Fibroblast of upper back skin (primary cell): ENCODE measurements at places on chromosomes 6 and 20.

- no peak for DNase-seq
Observed at GRCh38 chr6:155980014-155980767, 524.6 kb upstream of the NOX3 start.

- DNase-seq, result no peak
Observed at GRCh38 chr20:63217706-63218105, 1.8 kb upstream of the YTHDF1 start.

DNA sequence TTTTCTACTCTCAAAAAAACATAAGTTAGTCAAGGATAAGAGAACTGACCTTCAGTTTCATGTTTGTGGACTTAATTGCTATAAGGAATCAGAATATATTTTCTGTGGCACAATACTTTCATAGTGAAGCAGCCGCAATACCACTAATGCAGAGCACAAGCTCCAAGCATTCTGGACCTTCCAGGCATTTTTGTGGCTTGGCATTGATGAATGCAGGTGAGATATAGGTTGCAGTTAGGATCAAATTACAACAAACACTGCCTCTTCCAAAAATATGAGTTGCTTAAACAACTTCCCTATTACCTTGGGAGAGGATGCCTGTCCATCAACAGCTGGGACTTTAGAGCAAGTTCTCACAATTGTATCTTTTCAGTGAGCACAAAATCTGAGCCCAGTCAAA lies 162.8 kb upstream of the RSPO3 start:
- DNase-seq, result no peak

DNA sequence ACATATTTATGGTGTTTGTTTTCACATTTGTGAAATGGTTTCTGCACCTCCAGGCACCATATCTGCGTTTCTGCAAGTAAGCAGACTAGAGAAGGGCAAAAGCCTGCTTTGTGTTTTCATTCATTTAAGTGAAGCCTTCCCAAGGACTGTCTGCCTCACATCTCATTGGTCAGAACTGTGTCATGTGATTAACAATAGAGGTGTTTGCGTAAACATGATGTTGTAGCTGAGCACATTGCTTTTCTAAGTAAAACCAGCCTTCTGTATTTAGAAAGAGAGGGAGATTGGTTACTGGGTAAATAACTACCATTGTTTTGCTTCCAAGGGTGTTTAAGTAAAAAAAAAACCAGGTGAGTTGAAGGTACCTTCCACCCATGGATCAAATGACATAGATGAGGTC lies 39.7 kb downstream of the SH3BGRL2 start:
- DNase-seq, result no peak

GRCh38 chr20:49729780-49730179 lies 16.1 kb upstream of the B4GALT5 start:
- peak; percentile 88 for DNase-seq

- DNase-seq, result no peak
Observed at GRCh38 chr20:55406891-55407290, 598.4 kb downstream of the CBLN4 start.

GRCh38 chr6:44233567-44234100 lies 10.2 kb downstream of the SLC29A1 start:
- DNase-seq, result no peak

- no peak for DNase-seq
Observed at GRCh38 chr6:3738381-3739131, 13.0 kb downstream of the PXDC1 start.

DNA sequence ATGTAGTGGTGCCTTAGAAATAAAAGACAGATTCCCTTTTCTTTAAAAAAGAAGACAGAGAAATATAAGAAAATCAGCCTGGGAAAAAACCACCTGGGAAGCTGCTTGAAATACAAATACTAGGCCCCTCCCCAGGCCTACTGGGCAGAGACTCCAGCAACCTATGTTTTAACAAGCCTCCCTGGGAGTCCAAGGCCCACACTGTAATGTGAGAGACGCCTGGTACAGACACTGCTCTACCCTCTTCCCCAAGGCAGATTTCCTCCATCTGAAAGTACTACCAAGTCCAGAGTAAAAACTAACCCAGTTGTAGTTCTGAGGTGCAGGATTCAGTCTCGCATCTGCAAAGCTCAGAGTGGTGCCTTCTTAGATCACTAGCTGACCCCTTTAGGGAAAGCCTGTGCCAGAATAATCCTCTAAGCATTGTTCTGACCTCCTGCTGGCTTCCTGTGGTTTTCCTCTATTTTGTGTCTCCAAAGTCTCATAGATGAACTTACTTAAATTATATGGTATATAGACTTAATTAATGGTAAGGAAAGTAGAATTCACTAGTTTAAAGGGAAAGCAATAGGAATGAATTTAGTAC lies 270.2 kb upstream of the SLC35B3 start:
- no peak for DNase-seq

DNA sequence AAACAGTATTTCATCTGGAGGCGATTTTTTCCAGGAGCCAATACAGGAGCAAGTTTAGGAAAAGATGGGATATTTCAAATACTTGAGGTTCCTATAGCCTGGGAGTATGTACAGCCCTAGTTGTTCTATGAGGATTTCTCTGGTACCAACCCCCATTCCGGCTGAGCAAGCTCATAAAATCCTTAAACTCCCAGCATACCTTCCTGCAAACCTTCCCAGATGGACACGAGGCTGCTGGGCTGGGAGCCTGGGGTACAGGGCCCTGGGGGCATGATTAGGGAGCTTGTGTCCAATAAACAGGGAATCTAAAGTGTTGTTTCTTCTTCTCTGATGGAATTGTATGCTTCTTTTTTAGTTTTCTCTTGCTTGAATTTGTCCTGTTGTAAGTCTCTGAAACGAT lies 1.5 kb downstream of the PRRC2A start:
- DNase-seq, result peak; percentile 38

- no peak for DNase-seq
Observed at GRCh38 chr6:134593887-134594286, 276.0 kb upstream of the SGK1 start.

- DNase-seq, result no peak
Observed at GRCh38 chr20:951384-952169, 35.4 kb upstream of the ANGPT4 start.

GRCh38 chr6:141510803-141511202 lies 621.9 kb upstream of the GJE1 start:
- peak; percentile 19 for DNase-seq

GRCh38 chr6:90712114-90712513 lies 125.2 kb upstream of the MAP3K7 start:
- DNase-seq, result no peak

GRCh38 chr20:62716198-62716940 lies 7.7 kb downstream of the NTSR1 start:
- peak; percentile 8 for DNase-seq

DNA sequence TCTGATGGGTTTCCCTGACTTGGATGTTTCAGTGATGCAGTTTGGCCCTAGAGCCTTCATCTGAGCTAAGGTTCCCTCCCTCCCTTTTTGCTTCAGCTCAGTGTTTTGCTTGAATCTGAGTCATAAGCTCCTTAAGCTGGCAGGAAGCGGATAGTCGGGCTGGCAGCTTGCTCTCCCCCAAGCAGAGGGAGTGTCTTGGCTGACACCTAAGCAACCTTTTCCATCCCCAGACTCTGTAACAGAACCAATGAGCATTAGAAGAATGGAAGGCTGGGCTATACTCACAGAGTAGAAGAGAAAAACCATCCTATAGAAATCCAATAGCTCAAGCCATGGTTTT lies 98.3 kb downstream of the HAO1 start:
- DNase-seq, result peak; percentile 82

DNA sequence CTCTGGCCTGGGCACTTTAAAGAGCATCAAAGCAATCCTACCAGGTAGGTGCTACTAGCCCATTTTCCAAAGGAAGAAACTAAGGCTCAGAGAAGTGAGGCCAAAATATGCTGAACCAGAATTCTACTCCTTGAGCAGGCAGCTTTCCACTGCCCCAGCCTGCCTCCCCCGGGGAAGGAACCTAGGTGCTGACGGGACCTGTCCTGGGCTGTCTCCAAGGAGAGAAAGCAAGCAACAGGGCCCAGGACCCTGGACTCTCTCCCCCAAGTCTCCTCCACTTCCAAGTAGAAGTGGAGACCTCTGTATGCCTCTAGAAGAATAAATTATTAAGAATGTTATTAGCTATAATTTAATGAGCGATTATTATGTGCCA lies 159.5 kb downstream of the MRPL14 start:
- no peak for DNase-seq

DNA sequence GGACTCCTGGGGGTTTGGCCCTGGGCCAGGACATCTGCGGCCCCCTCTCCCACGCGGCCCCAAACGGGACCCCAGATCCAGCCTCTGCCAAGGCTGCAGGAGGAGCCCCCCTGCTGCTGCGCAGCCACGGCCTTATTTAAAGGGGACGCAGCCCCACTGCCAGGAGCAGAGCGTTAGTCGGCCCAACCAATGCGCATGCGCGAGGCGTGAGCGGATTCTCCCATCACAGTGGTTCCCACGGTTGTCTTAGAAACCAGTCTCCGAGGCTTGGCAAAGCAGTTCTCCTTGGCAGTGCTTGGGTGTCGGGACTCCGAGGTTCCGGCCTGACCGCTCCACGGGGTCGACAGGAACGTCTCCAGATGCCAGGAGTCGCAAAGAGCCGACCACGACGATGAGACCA lies 288.3 kb upstream of the ZNF337 start:
- DNase-seq, result peak; percentile 60

DNA sequence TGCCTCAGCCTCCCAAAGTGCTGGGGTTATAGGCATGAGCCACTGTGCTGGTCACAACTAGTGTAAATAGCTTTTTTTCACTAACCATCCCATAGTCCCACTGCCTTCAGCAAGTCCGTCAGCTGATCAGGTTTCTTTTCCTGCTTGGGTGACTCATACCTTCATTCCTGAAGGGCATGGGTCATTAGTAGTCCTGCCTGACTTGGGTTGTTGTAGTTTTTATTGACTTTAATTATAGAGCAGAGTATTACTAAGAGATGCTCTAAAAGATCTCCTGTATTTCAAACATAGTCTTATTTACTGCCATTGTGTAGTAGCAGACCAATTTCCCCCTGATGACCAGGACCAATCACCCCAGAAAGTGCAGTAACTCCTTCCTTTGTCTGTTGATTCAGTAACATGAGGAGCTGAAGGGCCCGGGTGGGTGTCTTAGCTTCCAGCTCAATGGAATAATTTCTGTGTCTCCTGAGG lies 25.8 kb downstream of the HLA-C start:
- peak; percentile 40 for DNase-seq

- no peak for DNase-seq
Observed at GRCh38 chr6:21078497-21078896, 515.1 kb upstream of the SOX4 start.

DNA sequence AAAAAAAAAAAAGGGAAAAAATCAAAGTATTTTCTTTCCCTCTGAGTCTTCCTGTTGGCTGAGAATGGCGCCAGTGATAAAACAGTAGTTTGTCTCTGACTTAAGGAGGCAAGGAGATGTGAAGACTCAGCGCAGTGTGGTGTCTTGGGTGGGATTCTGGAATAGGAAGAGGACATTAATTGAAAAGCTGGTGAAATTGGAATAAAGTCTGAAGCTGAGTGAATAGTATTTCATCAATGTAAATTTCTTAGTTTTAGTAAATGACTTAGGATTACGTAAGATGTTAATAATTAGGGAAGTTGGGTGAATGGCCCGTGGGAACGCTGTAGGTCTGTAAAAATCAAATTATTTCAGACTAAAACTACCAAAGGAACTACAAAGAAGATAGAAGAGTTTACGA lies 122.8 kb upstream of the ZNF217 start:
- no peak for DNase-seq

GRCh38 chr20:25325073-25325472 lies 65.6 kb downstream of the ABHD12 start:
- no peak for DNase-seq

DNA sequence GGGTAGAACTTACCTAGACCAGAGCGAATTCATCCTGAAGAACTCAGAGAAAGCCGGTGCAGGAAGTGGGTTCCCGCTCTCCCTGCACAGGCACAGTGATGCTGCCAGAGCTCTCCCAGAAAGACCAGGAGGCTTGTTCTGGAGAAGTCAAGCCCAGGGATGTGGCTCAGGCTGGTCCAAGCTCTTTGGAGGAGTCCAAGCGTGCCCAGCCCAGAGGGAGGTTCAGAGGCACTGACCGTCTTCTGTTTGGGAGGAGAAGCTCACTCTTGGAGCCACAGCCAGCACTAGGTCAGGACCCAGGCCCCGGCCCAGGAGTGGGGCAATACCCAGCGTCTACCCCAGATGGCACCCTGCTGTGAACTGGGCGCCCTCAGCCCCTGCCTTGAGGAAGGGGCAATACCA lies 1.5 kb upstream of the PMEPA1 start:
- no peak for DNase-seq

DNA sequence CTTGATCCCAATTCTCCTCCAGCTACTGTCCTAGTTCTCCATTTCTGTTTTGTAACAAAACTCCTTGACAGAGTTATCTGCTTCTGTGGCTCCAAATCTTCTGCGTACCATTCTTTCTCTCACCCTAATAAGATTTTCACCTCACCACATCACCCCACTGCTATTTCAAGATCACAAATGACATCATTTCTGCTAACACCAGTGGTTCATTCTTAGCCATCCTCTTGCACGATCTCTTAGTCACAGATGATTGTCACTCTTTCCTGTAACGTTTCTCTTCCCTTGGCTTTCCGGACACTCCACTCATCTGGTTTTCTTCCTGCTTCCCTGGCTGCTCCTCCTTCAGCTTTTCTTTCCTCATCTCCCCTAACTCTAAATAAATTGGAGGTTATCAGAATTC lies 56.8 kb upstream of the FABP7 start:
- DNase-seq, result peak; percentile 17

- DNase-seq, result no peak
Observed at GRCh38 chr6:25682324-25682723, 30.3 kb downstream of the SCGN start.

- no peak for DNase-seq
Observed at GRCh38 chr6:157541618-157542413, 160.8 kb downstream of the ZDHHC14 start.

- DNase-seq, result no peak
Observed at GRCh38 chr20:11234608-11235007, 560.8 kb upstream of the JAG1 start.

DNA sequence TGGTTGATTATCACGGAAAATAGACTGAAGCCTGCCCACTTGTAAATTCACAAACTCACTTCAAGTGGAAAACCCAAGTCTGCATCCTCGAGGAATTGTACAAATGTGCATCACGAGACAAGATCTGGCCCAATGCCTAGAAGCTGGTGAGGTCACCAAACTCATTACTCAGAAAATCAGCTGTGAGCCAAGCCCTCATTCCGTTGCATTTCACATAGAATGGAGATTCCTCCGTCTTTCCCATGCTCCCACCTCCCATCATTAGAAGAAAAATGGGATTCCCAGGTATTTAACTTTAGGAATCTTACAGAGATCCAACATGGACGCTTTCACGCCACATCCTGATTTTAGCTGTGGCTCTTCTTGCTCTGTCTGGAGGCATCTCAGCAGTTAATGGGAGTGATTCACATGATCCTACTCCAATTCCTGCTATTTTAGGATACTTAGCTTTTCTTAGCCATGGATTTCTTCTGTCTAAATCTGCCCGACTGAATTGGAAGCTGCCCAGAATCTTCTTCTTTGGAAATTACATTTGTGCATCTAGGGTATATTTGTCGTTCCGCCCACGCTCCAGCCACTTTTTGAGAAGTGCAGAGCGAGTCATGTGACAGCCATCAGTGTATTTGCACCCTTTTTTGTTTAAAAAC lies 68.7 kb upstream of the STMND1 start:
- DNase-seq, result peak; percentile 93

- no peak for DNase-seq
Observed at GRCh38 chr20:45047581-45048119, 53.3 kb downstream of the KCNS1 start.

- no peak for DNase-seq
Observed at GRCh38 chr6:35967076-35967774, 46.3 kb upstream of the SRPK1 start.

- DNase-seq, result no peak
Observed at GRCh38 chr20:47676219-47676721, 109.0 kb downstream of the SULF2 start.
